Urinary bladder (tissue), 4 donors: ENCODE measurements at places on chromosomes 11 and 22. TPM values are rescaled to one million over a fixed set of nuclear protein-coding genes. Genes with fewer than 3 reads are reported as not detected.

The ZNF70 gene
- total RNA-seq = 9.9 TPM

The WT1 gene
- 2.3 TPM for total RNA-seq

The FAT3 gene
- total RNA-seq = 56.7 TPM

The C11orf21 gene
- total RNA-seq = 0.42 TPM

The NLRP14 gene
- 0.42 TPM for total RNA-seq

The RIMBP3B gene
- total RNA-seq = 0.11 TPM

The SLC7A4 gene
- total RNA-seq = 0.42 TPM

The TMPRSS5 gene
- 4.2 TPM for total RNA-seq

The MMP8 gene
- 1.3 TPM for total RNA-seq

The GGT5 gene
- total RNA-seq = 3.4 TPM

DNA sequence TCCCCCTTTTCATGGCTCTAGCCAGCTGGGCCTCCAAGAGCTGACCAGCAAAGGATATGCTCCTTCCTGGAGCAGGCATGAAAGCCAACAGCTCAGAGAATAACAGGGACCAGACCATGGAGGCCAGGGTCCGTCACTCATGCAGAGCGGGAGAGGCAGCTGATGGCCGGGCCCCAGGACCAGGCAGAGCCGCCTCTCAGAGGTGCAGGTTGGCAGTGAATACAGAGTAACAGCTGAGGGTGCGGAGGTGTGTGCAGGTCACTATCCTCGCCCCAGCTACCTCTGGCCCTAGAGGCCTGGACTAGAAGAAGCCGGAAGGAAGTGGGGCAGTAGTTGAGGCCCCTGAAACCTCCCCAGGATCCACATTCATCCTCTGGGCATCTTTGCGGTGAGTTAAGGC, 1377.3 kb downstream of the TBC1D22A start:
- no peak for DNase-seq

DNA sequence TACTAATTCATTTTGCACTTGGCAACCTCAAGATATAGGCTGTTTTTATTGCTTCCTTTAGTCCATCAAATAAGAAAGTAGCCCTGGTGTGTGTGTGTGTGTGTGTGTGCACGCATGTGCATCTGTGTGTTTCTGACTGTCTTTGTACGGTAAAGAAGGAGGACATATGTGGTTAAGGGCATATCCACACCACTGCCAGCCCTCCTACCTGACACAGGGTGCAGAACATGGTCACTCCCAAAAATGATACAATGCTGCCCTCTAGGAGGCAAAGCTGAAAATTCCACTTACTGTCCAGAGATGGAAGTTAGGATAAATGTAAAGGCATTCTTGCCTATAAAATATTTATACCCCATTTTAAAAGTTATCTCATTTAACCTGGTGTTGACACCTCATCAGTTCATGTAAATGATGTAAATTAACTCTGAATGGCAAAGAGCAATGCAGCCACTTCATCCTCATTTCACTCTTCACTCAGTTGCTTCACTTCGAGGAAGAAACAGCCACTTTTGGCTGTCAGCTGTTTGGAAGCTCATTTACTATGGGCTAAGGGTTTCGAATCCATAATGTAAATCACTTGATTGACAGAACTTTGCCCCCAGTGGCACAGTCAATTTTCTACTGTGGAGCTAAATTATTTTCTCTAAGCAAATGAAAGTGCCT, 83.1 kb upstream of the MTNR1B start:
- peak; percentile 59 for DNase-seq

- DNase-seq = no peak
These were observed 99.6 kb downstream of the FAM181B start for GRCh38 chr11:82634091-82634490.

DNA sequence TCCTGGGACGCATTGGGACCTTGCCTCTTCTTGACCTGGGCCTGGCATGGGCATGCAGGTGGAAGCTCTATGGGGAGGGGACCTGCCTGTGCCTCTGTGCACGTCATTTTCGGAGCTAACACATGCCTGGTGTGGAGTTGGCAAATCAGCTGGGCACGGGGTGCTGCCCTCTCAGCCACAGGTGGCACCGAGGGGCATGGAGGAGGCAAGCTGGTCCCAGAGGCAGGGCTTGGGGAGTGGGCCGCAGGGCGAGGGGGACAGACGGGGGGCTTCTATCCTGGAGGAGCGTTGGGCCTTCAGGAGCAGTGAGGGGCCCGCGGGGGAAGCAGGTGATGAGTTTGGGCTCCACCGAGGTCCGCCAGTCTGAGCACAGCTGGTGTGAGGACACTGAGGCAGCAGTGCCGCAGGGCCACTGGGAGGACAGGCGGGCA, 362.0 kb downstream of the TBC1D22A start:
- DNase-seq = no peak

DNA sequence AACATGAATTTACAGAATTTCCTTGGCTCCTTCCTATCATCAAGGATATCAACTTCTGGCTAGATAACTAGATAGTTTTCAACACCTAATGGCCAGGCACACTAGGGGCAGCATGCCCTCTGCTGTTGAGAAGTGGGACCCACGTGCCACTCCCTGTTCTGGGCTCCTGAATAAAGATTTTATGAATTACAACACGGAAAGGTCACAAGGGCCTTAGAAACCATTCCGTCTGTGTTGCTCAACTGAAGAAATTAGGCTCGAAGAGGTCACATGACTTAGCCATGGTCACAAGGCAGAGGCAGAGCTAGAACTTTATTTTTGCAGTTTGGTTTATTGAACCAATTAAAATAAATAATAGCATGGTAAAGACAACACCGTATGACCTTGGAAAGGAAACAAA, 36.0 kb downstream of the PRCP start:
- no peak for DNase-seq

DNA sequence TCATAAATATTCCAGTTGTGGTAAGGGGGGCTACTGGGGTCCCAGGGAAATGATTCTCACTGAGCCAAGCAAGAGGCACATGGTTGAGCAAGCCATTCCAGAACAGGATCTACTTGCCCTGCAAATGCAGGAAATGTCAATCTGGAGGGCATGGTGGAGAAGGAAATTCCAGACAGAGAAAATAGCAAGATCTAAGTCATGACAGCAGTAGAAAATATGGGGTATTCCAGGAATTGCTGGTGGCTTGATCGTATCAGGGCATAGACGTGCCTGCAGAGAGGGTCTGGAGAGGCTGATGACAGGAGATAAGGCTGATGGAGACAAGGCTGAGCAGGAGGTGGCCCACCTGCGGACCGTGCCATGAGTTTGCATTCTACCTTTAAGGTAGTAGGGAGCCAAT, 566.3 kb upstream of the CADM1 start:
- DNase-seq = no peak

GRCh38 chr11:96013461-96014213, 89.7 kb upstream of the MTMR2 start:
- DNase-seq = no peak

- no peak for DNase-seq
These were observed 813.3 kb upstream of the RAG2 start for GRCh38 chr11:37411289-37411688.

- DNase-seq = no peak
These were observed 11.7 kb upstream of the DNAJB13 start for GRCh38 chr11:73939096-73939495.

DNA sequence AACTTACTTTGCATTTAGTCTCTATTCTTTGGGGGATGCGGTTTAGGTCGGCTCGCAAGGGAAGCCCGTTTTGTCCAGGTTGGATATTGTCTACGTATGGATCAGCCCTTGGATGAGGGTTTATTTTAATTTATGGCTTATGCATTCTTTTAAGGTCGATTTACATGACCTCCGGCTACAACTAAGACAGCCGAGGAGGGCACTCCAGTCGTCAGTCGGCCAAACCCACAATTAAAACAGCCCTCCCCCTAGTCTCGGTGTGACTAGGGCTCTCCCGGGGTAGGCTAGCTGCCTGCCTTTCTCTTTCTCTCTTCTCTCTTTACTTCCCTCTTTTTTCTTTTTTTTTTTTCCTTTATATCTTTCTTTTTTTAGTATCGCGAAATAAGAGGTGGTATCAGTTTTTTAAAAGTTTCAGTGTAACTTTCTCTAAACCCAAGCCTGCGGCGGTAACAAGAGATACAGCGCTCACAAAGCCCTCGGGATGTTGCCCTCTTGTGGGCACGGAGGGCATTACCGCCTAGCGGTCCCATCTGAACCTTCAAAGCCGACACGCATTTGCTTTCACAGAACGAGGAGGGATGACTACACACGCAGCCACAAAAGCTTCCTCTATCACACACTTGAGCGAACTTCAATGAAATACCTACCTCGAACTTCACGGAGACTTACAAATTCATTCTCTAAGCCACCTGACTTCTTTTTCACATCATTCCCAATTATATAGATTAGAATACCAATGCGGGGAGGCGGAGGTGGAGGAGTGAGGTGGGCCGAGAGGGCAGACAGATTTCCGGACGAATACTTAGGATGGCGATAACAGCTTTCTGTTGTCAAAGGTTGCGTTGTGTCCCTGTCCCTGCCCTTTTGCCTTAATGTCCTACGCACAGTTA, 132.3 kb upstream of the C11orf58 start:
- DNase-seq = peak; percentile 83

- DNase-seq = no peak
These were observed 48.1 kb downstream of the SHANK2 start for GRCh38 chr11:71204294-71204693.

DNA sequence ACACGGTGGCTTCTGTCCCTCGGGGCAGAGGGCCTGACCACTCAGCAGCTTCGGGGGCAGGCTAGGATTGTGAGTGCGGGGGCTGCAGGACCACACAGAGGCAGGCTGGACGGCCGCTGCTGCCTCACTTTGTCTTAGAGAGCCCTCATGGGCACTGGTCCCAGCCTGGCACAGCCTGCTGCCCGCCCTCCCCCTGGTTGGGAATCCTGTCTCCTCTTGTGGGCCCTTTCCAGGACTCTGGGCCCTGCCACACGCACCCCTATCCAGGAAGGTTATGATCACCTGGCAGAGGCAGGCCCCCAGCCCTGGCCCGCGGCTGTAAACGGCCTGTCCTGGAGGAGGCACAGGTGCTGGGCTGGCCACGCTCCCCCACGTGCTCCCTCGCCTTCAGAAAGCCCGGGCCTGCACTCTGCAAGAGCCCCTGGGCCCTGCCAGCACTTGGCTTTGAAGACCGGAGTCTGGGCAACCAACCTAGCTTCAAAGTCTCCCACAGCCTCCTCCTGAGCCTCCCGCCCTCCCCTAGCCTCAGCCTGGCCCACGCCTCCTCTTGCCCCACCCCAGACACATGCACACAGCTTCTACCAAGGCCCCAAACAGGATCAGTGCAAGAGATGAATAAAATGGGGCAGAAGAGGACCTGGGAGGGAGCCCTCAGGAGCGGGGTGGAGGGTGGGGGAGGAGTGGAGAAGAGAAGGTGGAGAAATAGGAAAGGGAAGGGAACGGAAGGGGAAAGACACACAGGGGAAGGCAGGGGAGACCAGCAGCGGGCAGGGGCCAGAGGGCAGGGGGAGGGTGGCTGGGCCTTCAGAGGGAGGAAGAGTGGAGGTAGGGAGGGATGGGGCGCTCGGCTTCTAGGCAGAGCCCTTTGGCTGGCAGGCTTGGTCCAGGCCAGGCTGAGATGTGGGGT, 31.0 kb downstream of the SYT7 start:
- no peak for DNase-seq

GRCh38 chr11:128473636-128474035, 113.7 kb downstream of the ETS1 start:
- DNase-seq = no peak

DNA sequence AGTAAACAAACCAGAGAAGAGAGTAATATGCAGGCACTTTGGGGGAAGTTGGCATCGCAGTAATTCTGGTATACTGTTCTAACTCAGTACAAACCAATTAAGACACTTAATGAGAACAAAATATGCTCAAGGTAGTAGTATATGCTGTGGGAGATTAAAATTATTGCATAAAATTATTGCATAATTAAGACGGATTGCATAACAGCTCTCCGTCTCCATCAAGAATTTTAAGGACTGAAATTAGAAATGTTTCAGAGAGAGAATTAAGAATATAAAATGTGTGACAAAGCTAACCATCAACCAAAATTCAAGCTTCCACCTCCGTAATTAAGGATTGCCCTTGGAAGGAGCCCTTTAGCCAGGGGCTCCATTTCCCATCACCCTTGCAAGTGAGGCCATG, 428.5 kb downstream of the ETS1 start:
- DNase-seq = no peak

- DNase-seq = no peak
These were observed 63.7 kb upstream of the PARVG start for GRCh38 chr22:44116755-44117684.

DNA sequence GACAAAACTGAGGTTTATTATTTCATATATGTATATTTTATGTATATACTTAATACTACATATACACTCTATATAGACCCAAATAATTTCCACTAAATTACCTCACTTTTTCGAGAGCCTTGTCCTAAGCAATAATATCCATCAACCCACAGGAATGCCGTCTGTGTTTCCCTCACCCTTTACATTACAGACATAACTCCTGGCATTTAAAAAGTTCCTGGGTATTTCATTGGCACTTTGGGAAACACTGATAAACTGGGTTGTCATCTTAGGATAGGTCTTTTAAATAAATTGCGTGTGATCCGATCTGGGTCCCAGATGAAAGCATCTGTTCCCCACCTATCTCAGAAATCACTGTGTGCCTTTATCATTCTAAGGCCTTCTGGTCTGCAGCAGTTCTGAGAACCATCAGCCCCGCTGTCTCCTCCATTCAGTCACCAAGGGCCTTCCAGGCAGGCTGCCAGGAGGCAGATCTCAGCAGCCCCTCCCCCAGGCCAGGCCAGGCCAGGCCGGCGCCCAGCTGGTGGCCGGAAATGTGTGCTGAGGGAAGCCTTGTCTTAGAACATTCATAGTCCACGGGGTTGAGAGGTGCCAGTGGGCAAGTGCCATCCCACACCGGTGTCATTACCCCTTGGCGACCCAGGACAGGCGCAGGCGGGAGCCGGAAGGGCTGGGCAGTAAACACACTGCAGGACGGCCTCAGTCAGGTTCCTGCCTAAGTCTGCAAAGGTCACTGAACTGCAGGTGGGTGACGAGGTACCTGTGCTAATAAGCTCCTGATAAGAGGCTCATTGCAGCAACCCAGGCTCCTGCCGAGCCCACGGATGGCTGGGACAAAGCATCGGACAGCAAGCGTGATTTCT, 3.3 kb downstream of the FGF19 start:
- DNase-seq = no peak

DNA sequence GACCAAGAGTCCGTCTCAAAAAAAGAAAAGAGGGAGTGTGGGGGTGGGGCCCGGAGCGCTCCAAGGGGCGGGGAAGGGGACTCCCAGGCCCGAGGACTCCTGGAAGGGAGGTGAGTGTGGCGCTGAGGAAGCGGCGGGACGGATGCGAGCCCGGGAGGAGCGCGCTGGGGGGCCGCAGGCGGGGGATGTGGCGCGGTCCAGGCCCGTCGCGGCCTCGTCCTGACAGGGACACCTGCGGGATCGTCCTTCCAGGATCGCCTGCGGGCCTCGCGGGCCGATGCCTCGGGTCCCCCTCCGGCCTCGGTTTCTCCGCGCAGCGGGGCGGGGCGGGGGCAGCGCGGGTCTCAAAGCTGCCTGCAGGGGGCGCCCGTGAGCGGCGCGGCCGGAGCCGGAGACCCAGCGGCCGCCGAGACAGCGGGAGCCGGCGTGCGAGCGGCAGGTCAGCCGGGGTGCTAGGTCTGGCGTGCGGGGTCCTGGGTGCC, 3.8 kb upstream of the ADORA2A start:
- DNase-seq = no peak

DNA sequence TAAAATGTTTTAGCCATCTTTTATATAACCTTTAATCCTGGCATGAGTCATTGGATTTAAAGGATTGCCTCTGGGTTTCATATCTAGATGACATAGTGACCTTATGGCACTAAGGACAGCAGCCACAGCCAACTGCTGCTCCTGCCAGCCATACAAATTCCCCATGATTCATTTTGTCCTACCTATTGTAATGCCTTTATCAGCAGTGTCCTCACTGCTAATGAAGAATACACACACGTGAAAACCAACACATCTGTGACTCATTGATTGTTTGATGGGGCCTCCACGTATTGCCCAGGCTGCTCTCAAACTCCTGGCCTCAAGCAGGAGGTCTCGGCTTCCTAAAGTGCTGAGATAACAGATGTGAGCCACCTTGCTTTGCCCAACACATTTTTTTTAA, 1.8 kb downstream of the LDHAL6A start:
- no peak for DNase-seq
